ENCODE measurements at places on chromosomes 3 and 15.
A peak's percentile ranks its signal among the peaks of the same experiment; 100 is the strongest.

DNA sequence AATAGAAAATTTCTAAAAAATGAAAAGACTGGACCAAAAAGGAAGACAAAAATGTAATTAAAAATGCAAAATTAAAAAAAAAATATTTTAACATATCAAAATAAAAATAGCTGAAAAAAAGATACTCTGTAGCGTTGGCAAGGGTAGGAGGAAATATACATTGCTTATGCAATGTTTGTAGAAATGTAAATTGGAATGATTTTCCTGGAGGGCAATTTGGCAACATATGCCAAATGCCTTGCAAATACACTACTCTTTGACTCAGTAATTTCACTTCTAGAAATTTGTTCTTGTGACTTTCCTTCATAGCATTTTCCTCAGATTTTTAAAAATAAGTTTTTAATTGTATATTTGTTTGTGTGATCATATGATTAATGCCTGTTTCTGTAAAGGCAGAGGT is 296.6 kb downstream of the ZNF621 start:
- no peak for DNase-seq

GRCh38 chr15:31598620-31599019 is 272.0 kb downstream of the KLF13 start:
- DNase-seq: no peak

DNA sequence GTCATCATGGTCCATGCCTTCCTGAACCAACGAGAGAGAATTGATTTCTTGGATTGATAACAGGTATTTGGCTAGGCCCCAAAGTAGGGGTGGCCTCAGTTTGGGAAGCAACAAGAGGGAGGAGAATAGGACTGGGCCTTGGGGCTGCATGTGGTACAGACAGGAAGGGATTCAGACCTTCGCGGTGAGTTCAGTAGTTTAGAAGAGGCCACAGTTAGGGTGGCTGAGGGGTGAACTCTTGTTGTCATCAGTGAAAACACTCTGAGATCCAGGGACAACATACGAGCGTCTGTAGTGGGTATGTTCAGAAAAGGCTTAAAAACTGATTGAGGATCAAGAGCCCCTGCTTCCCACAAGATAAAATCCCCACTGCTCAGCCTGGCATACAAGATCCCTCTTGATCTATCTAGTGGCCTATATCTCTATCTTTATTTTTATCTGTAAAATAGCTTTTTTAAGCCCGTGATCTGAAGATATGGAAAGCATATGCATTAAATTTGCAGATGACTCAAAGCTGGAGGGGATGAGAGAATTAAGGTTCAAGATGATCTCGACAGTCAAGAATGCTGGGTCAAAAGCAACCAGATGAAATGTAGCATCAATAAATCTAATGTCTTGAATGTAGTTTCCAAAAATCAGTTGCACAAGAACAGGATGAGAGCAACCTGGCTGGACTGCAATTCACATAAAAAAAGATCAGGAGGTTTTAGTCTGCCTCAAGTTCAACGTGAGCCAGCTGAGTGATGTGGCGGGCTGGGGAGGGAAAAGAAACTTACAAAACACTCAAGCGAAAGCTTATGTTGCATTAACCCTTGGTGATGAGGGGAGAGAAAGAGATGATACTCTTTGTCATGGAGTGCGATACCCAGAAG is 221.1 kb upstream of the TLE3 start:
- DNase-seq: peak; percentile 85

DNA sequence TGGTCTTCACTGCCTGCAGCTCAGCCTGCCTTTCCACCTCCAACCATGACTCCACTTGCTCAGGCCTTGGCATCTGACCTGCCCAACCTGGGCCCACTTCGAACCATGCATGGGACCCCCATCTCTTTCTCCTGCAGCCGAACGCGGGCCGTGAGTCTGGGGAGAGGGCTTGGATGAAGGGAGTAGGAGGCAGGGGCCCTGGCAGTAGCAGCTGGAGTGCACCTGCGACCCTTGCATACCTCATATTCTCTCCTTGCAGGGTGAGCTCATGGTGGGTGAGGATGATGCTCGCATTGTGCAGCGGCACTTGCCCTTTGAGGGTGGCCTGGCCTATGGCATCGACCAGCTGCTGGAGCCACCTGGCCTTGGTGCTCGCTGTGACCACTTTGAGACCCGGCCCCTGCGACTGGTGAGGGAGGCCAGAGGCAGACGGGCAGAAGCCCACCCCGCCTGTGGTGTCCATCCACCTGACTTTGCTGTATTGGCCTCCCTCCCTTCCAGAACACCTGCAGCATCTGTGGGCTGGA is 13.5 kb downstream of the NT5DC2 start:
- DNase-seq: no peak

DNA sequence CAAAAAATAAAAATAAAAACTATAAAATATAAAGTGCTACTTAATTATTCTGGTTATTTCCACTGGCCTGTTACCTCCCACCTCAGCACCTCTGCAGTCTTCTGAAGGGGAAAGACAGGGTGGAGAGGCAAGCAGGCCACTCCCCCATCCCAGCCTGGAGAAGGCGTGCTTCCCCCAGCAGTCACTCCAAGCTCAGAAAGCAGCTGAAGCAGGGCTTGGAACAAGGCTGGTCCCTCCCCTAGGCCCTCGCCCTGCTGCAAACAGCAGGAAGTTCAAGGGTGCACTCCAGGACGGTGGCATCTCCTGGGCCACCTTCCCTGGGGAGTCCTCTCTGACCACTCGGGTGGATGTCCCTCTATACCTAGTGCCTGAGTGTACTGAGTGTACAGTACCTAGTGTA is 21.4 kb downstream of the CACNA2D2 start:
- no peak for DNase-seq

- DNase-seq: no peak
Observed at GRCh38 chr3:82977871-82978270, 1216.4 kb upstream of the GBE1 start.

- no peak for DNase-seq
Observed at GRCh38 chr15:72856549-72857040, 73.0 kb upstream of the ADPGK start.

- peak; percentile 29 for DNase-seq
Observed at GRCh38 chr15:46365572-46365971, 730.7 kb downstream of the SQOR start.

DNA sequence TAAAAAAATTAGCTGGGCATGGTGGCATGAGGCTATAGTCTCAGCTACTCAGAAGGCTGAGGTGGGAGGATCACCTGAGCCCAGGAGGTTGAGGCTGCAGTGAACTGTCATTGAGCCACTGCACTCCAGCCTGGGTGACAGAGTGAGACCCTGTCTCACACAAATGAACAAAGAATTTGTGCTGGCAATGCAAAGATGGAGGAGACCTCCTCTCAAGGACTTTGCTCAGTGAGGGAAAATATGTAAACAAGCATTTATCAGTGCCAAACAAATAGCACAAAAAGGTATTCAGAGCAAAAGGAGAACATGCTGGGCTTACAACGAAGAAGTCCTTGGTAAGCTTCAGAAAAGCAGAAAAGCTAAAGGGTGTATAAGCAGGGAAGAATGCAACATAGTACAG is 113.1 kb upstream of the UMPS start:
- no peak for DNase-seq

- no peak for DNase-seq
Observed at GRCh38 chr3:188097791-188098190, 56.2 kb upstream of the LPP start.

- peak; percentile 24 for DNase-seq
Observed at GRCh38 chr3:31534065-31534425, 1.3 kb downstream of the STT3B start.

GRCh38 chr3:168425936-168426595 is 330.3 kb upstream of the GOLIM4 start:
- DNase-seq: no peak

DNA sequence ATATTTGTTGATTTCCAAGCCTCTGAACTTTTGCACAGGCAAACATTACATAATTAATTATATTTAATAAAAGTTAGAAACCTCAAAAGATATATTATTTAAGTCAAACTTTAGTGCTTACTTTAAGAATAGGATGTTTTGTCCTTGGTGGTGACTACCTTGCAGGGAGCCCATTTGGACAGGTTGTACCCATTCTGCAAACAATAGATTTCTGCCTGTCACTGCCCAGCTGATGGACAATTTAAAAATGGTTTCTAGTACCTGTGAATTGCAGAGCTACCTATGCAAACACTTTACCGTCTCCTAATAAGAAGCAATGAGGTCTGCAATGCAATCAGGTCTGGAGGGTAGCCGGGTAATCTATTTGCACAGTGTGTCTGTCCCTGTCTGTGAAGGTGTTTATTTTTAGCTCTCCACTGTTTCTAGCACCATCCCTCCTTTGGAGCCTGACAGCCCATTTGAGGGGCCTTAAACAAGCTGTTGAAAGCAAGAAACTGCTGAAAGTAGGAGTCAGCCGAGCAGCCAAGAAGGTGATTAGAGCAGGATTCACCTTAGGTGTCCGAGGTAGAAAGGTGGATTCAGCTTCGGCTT is 556.2 kb upstream of the CFAP20DC start:
- DNase-seq: no peak

- DNase-seq: no peak
Observed at GRCh38 chr3:66856533-66856932, 141.6 kb upstream of the KBTBD8 start.

DNA sequence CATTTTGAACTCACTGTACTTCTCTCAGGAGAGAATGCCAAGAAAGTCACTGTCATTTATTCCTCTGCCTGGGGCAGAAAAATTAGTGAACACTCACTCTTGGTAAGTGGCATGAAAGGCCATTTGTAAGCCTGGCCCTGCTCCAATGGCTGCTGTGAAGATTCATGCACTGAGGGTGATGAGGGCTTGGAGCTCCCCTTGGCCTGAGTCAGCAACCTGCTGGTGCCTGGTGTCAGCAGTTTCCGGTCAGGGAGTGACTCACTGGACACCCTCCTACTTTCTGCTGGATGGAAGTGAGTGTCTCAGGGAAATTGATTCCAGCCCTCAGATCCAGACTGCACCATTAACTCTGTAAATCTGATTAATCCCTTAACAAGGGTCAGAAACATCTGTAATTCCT is 37.6 kb downstream of the TRA2B start:
- DNase-seq: no peak

- no peak for DNase-seq
Observed at GRCh38 chr3:24457719-24458118, 36.9 kb downstream of the THRB start.

- no peak for DNase-seq
Observed at GRCh38 chr3:123499322-123499721, 50.4 kb upstream of the ADCY5 start.

DNA sequence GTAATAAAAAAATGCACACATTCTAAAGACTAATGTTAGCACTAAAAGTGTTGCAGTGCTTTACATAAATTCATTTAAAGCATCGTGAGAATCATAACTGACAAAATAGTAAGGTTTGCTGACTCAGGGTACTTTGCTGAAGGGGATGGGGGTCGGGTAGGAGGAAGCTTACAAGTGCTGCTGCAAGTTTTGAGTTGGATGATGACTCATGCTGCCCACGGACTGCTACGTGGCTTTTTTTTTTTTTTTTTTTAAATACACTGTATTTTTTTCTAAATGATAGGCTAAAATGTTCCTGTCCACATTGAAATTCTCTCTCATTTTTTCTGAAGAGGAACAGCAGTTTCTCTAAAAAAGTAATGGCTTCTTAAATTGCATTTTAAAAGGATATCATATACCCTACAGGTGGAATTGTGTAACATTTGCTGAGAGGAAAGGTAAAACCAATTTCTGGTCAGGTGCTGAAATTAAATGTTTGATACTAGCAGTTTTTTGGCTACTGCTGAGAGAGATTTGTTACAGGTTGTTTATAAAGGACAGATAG is 2.2 kb downstream of the MAPK6 start:
- DNase-seq: peak; percentile 54

DNA sequence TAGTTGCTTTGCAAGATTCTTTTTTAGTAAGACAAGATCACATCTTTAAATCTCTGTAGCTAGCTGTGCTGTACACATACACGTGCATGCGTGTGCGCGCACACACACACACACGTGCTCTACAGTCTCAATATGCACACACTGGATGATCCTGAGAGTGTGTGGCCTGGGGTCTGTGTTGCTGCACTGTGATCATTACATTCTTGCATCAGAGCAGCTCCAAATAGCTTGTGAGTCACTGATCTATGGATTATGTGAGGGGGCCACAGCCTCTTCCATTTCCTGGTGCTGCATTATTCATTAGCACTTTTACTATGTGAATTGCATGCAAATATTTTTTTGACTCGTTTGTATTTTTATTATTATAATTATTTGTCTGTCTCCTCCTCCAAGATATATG is 34.6 kb downstream of the MCTP2 start:
- no peak for DNase-seq

GRCh38 chr15:63763476-63764123 is 70.1 kb downstream of the HERC1 start:
- DNase-seq: no peak

DNA sequence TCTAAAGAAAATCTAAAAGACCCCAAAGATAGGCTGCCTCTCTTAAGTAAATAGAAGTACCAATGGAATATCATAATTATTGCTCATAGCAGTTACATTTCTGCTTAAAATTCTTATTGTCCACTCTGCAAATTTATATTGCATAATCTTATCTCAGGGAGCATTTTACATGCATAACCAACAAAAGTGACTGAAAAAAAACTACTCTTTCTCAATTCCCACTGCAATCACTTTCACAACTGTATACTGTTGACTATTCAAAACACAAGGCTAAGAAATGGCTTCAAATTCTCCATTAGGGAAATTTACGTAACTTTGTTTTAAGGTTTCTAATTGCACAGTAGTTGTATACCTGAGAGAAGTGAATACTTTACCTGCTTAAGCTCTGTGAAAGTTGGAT is 56.3 kb downstream of the HMG20A start:
- no peak for DNase-seq
